ENCODE measurements at places on chromosomes 3 and 15.

- DNase-seq: peak; percentile 63
These were observed 555.9 kb downstream of the IGSF11 start for GRCh38 chr3:118478706-118479276.

GRCh38 chr3:50530001-50530970 is 26.9 kb upstream of the CACNA2D2 start:
- DNase-seq: no peak

DNA sequence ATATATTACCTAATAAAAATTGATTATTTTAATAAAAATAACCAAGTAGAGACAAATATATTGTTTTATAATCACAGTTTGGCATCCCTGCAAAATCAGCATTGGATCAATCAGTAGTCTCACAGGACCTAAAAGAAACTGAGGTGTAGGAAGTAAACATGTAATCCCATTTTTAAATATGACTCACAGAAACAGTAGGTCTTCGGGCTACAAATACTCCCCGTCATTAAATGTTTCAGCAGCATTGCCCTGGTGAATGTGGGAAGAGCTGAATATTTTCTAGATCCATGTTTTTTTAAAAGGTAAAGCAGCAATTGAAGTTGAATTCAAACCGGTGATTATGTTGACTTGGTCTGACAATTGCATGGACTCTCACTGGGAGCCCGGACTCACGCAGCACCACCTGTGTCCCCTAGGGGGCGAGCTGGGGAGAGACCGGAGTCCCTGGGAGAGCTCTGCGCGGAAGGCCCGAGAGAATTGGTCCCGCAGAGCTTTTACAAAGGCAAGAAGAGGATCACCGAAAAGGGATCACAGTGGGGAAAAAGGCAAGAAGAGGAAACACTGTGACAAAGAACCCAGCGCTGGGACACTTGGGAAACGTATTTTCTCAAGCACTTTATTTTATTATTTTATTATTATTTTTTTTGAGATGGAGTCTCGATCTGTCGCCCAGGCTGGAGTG is 17.2 kb upstream of the USP3 start:
- DNase-seq: peak; percentile 55

- DNase-seq: peak; percentile 30
These were observed 976 bp downstream of the ABHD17C start for GRCh38 chr15:80695911-80696661.

- DNase-seq: no peak
These were observed 795.4 kb upstream of the SEMA6D start for GRCh38 chr15:46921891-46922290.

DNA sequence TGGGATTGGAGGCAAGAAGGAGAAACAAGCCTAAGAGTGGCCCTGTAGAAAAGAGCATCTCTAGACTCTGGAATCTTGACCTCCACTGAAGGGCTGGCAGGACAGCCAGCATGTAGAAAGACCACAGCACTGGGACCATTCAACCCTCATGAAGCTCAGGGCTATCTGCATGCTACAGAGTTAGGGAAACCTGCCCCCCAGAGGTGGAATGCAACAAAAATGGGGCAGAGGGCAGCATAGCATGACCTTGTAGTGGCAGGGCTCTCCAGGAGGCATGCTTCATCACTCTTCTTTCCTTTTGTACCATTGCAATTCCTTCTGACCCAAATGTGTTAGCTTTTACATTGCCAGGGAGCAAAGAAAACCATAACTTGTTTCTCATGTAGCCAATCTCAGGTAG is 445.4 kb downstream of the EPHB1 start:
- DNase-seq: no peak

- no peak for DNase-seq
These were observed 901.7 kb downstream of the PLOD2 start for GRCh38 chr3:145259166-145259880.

DNA sequence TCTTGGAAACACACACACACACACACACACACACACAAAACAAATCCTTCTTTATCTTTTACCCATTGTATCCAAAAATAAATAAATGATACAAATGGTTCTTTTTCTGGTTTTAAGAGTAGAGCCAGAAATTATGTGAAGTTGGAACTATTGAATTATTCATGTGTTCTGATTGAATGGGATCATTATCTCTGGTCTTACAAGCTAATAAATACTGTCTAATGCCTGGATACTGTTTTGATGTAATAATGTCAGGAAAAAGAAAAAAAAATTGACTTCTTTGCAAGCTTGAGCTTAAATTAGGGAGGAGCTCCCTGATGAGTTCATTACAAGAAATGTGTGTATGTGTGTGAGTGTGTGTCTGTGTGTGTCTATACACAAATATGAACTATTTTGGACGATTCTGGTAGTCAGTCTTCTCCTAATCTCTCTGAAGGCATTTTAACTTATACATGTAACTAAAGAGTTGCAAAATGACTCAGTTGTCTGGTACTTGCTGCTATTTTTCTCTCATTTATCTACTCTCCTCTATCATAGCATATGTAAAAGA is 507.2 kb upstream of the AGTR1 start:
- no peak for DNase-seq

- no peak for DNase-seq
These were observed 716 bp downstream of the CPEB1 start for GRCh38 chr15:82646250-82647044.

GRCh38 chr3:157618075-157618760 is 115.0 kb upstream of the VEPH1 start:
- DNase-seq: peak; percentile 71

DNA sequence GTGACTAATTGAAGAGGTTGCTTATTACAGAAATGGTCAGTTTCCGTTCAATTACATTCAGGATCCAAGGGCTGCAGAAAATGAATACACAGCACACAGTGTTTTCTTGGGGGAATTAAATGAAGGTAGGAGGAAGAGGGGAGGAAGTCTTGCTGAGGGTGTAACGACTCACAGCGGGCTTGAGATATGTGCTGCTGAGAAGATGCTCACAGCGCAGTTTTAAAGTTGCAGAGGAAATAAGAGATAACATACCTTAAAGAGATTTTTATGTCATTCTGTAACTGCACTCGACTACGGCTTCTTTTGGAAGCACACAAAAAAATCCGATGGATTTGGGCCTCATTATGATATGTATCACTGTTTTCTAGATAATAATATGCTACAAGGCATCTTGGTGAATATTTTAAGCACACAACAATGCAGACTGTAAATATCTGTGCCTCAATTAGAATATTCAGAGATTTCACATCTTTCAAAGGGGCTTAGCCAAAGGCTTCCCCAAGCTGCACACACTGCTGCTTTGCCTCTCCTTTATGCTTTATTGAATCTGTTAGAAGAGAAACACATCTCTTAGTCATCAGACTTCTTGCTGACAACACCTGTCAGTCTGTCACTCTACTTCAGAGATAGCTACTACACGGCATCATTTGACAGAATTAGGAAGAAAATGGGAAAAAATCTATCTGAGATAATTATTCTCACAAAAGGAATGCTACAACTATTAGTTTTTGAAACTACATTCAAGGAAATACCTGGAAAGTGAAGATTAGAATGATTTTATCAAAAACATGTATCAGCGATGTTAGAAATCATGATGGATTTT is 773.2 kb downstream of the OTOL1 start:
- no peak for DNase-seq

GRCh38 chr3:177061369-177061768 is 135.9 kb downstream of the TBL1XR1 start:
- DNase-seq: no peak

- no peak for DNase-seq
These were observed 142.2 kb upstream of the MRPS22 start for GRCh38 chr3:139201446-139202225.

- DNase-seq: no peak
These were observed 92.2 kb upstream of the PRR23E start for GRCh38 chr3:127100459-127101410.

GRCh38 chr3:67976663-67977062 is 322.3 kb upstream of the SUCLG2 start:
- DNase-seq: no peak

DNA sequence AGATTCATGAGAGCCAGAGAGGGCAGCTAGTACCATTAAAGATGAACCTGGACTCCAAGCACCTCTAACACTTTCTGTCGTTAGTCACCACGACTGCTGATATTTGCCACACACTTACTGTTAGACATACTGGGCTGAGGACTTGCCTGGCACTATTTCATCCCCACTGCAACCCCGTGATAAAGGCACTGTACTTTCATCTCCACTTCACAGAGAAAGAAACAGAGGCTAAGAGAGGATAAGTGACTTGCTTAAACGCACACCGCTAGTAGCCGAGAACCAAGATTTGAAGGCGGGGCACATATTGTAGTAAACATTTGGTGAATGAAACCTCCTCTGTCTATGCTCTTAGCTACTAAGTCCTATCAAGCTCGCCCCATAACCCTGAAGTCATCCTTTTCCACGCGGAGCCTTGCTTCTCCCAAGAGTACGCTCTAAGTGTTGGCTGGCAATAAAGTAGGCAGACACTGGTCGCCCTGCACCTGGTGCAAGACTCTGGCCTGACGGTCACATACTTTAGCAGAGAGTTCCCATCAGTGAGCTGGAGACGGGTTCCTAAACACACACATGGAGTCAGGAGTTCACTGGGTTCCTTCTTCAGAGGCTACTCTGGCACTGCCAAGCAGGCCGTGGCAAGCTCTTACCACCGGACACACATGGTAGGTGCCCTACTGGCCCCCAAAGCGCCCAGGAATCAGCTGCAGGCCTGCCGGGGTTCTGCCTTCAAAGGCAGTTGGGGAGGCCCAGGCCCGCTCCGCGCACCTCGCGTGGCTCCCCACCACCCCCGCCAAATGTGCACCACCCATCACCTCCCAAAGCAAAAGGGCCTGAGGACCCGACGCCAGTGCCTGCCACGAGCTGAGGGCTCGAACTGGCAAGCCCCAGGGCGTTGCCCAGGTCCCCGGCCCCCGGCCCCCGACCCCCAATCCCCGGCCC is 951 bp downstream of the POMGNT2 start:
- no peak for DNase-seq

GRCh38 chr15:31025996-31026395 is 34.6 kb upstream of the MTMR10 start:
- no peak for DNase-seq

GRCh38 chr3:66442254-66443117 is 58.3 kb downstream of the LRIG1 start:
- DNase-seq: peak; percentile 70

GRCh38 chr15:66873856-66874255 is 171.8 kb downstream of the SMAD6 start:
- DNase-seq: peak; percentile 2

DNA sequence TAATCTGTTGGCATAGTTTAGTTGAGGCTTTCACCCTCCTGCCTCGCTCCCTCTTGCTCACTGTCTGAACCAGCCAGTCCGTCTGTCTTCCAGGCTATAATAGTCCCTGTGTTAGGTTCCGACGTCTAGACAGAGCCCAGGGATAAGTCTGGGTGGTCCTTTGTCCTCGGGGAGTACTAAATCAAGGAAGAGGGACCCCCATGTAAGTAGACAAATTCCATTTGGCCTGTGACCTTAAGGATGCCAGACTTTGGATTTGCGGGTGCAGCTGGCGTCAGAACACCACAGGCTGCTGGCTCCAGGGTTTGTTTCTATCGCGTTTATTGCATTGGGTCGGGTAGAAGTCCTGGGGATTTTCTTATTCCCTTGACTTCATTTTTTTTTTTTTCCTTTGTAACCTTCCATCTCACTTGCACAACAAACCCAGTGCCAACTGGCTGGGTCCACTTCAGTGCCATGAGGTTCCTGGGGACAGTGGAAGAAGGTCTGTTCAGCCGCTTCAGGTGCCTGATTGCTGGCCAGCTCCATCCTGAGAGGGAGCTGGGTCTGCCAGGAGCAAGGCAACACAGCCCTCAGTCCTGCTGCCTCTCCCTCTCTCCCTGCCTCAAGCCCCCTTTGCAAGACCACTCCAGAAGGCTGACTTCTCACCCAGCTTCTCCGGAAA is 95.4 kb upstream of the KLHL25 start:
- DNase-seq: no peak

DNA sequence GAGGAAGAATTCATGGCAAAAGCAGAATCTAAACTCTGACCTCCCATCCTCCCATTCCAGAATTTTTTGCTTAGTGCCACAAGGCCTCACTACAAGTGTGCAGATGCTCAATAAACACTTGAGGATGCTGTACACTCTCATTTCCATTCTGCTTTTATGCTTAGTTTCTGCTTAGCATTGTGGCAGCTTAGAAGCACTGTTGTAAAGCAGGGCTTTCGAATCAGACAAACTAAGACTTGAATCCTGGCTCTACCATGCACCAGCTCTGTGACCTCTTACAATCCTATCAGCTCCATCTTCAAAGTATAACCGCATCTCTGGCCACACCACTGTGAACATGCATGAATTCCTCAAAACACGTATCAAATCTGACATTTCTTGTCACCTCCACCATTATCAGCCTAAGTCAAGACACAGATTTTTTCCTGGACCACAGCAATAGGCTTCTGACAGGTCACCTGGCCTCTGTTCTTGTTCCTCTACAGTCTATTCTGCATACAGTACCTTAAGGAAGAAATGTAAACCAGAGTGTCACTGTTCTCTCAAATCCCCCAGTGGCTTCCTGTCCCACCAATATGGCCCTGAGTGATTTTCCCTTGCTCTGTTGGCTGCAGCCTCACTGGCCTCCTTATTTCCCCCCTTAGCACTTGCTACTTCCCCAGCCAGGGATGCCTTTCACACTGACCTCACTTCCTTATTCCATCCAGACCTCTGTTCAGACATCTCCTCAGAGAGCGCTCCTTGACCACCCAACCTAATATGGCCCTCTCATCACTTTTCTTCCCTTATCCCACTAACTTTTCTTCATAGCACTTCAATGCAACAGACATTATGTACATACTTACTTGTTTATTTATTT is 8.1 kb upstream of the PHC3 start:
- DNase-seq: no peak

DNA sequence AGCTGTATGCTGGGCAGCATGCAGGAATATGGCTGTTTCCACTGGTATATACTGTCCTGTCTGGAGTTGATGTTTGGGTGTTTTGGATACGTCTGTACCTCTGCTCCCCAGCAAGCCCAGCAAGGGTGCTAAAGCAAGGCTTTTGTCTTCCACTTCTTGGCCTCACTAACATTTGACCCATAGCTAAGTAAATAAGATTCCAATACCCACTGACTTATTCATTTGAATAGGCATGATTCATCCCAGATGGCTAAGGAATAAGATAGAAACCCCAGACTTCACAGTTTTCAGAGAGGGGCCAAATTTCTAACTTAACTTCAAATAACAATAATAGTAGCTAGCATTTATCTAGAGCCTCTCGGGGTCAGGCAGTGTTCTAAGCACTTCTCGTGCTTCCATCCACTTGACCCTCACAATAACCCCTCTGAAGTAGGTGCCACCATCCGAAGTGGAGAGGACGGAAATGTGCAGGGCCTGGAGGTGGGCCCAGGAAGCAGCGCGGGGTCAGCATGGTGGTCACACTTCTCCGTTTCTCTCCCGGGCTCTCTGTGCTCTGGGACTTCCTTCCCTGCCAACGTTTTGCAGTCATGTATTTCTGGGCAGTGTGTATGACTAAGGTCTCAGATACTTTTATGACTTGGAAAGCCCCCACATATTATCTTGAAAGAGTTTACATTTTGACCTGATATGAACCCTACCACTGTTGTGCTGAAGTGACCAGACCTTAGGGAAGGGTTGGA is 39.3 kb downstream of the LRRK1 start:
- peak; percentile 23 for DNase-seq

GRCh38 chr3:13009132-13009945 is 63.9 kb downstream of the IQSEC1 start:
- DNase-seq: peak; percentile 64
